ENCODE measurements at places on chromosomes 1 and 21.

- no peak for DNase-seq
Measured at GRCh38 chr1:25727088-25727487, 72.9 kb upstream of the SELENON start.

GRCh38 chr21:46399686-46400085 is 59.0 kb upstream of the DIP2A start:
- DNase-seq: no peak

DNA sequence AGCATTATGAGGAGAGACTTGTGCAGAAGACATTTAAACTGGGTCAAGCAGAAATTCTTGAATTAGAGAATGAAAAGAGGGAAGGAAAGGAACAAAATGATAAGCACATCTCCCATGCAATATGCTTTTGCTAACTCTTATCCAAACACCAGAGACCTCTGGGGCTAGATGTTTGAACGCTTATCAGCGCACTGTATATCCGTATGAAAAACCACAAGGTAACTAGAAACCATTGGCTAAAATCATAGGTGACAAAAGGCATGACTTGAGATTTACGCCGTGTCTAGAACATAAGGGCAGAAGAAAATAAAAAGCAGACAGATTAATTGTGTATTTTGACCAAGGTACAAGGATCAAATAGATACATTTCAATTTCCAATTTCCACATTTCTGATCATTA is 38.0 kb upstream of the TIAM1 start:
- no peak for DNase-seq

DNA sequence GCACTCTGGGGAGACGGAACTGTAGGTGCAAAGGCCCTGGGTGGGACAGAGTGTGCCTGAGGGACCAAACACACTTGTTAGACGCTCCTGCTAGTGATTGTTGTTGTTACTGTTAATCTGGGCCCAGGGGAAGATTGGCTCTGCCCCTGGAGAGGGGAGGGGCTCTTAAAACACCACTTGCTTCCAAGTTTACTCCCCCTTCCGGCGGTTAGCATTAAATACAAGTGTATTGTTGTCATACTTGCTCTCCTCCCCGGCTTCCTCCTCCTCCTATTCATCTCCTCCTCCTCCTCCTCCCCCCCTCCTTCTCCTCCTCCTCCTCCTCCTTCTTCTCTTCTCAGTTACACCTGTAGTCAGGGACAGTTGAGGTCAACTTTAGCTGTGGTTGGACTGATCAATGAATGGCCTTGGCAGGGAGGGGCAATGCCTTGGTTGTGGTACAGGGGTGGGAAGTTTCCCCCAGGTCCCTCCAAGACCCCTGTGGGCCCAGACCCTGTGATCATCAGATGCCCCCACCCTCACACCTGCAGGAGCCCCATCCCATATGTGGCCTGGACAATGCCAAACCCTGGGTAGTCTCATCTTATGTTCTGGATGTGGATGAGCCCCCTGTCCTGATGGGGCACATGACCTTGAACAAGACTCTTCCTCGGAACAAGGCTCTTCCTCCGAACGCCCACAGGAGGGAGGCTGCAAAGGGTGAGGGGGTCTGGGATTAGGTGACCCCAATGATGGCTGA is 217.3 kb downstream of the PTPRU start:
- DNase-seq: no peak

DNA sequence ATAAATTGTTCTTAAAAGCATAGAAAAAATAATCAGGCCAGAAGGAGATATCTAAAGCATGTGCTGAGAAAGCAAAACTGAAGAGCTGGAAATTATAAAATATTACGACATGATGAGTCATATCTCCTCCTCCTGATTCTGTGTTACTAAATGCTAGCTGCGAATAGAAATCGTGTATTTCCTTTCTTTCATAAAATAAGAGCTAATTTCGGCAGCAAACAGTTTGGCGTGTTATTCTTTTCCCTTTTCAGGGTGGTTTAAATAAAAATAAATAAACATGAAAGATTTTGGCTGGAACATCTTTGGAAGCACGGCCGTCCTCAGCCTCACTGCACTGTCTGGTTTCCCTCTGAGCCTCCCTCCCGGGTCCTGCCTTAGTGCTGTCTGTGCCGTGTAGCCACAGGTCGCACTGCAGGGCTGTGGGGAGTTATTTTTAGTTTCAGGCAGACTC is 56.0 kb downstream of the ADARB1 start:
- no peak for DNase-seq

- no peak for DNase-seq
Measured at GRCh38 chr1:241716915-241717656, 65.0 kb downstream of the WDR64 start.

DNA sequence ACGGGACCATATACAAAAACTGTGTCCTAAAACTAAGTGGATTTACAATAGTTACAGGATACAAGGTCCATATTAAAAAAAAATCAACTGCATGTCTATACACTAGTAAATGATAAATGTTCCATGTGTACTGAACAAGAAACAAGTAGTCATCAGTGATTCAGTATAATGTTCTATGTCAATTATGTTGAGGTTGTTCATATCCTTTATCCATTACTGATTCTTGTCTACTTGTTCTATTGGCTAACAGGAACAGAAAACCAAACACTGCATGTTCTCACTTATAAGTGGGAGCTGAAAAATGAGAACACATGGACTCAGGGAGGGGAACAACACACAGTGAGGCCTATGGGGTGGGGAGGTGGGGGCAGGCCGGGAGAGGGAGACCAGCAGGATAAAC is 90.5 kb downstream of the CDC42BPA start:
- no peak for DNase-seq

DNA sequence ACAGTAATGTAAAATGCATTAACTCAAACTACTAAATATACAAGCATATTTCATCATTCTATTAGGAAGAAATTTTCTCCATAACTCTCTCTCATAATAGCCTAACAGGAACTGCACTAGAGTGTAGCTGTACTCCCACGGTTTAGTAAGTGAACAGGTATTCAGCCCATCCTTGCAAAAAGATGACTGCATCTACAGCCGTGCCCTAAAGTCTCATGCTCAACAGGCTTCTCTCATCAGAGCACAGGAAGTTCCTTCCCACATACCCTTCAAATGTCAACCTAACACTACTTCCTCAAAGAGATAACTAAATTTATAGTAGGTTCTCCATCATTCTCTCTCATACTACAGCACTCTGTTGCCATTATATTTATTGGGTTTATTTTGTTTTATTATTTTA is 251.6 kb downstream of the AKT3 start:
- peak; percentile 65 for DNase-seq

DNA sequence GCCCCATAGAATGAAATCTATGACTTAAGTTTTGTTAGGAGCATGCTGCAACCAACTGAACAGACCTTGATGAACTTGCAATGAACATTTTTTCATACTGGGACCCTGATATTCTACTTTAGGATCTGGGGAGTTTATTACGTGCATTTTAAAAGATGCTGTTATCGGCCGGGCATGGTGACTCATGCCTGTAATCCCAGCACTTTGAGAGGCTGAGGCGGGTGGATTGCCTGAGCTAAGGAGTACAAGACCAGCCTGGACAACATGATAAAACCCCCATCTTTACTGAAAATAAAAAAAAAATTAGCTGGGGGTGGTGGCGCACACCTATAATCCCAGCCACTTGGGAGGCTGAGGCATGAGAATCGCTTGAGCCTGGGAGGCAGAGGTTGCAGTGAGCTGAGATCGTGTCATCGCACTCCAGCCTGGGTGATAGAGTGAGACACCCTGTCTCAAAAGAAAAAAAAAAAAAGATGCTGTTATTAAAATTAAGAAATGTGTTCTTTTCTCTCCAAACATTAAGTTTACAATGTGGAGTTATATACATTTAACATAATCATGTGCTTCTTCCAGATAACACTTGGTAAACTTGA is 7.1 kb downstream of the MPZL1 start:
- DNase-seq: no peak

DNA sequence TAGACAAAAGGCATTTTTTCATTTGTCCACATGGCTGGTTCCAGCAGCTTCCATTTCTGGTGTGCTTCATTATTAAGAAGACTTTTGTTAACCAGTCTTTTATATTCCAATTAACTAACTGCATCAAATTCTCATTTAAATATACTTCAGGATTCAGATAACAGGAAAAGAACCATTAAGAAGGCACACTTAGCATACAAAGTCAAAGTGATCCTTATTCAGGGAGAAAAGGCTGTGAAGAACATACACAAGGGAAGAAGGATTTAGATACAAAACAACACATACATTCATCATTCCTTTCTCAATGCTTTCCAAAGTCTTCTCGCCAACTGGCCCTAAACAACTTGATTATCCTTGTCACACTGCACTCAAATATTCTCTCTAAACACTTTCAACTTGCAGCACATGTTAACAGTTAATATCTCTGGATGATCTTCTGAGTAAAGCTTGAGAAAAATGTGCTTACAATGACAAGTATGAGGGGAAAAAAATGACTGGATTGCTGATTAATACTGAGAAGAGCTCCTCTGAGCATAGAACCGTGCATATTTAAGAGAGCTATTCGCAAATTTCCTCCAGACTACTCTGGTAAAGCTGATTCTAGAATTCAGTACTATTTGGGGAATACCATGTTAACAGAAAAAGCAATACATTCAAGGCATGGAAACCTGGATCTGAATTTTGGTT is 225.2 kb upstream of the TNR start:
- peak; percentile 73 for DNase-seq

- no peak for DNase-seq
Measured at GRCh38 chr1:176880955-176881595, 283.4 kb downstream of the ASTN1 start.

DNA sequence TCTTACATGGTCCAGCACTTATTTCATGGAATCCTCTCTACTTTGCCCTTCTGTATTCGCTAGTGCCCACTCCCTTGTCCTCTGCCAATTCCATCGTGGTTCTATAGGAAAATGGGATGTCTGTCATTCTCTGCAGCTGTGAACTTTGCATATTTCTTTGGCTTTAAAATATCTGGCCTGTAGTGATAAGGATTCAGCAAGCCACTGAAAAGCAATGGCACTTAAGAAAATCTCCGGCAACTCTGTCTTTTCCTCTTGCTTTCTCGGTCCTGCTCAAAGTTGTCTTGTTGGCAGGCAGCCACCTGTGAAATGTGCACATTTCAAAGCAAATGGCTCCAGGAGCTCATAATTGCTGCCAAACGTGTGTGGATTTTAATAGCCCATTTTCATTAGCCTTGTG is 91.8 kb downstream of the CHD1L start:
- DNase-seq: no peak

- DNase-seq: no peak
Measured at GRCh38 chr1:154812877-154813276, 57.2 kb downstream of the KCNN3 start.

DNA sequence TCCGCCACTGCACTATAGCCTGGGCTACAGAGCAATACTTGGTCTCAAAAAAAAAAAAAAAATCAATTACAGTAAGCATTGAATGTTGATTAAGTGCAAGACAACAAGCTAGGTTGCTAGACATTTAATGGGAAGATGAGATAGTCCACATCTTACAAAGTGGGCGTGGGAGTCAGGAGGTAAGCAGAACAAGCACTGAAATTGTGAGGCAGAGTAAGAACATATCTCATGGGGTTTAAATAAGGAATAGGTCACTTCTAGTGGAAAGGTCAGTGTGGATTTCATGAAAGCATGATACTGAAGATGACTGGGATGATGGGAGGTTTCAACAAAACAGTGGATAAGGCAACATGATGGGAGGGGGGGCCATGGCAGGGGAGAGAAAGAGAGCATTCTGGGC is 1.9 kb upstream of the OLFML2B start:
- DNase-seq: no peak

GRCh38 chr21:24076179-24076578 is 1531.1 kb downstream of the MRPL39 start:
- no peak for DNase-seq

GRCh38 chr1:156513185-156513584 is 12.6 kb upstream of the MEF2D start:
- no peak for DNase-seq

- no peak for DNase-seq
Measured at GRCh38 chr1:16018308-16018707, 465 bp upstream of the HSPB7 start.

GRCh38 chr1:58815686-58816071 is 31.8 kb upstream of the JUN start:
- no peak for DNase-seq

- no peak for DNase-seq
Measured at GRCh38 chr21:45805321-45805720, 161.8 kb downstream of the PCBP3 start.

- no peak for DNase-seq
Measured at GRCh38 chr1:232962761-232963745, 12.6 kb downstream of the NTPCR start.

DNA sequence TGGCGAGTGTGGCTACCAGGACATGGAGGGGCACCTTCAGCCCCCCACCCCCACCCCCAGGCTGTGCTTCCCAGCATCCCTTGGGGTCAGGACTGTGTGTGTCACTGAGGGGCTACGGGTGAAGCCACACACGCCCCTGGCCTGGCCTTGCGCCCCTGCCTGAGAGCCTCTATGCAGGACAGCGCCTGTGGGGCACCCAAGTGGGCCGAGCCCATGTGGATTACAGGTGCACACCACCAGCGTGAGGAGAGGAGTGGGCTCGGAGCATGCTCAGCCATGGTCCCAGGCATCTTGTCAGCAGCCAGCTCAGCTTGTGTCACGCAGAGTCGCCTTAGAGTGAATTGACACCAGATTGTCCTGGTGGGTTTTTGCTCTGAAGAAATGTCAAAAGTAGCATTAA is 27.9 kb downstream of the FAAP20 start:
- no peak for DNase-seq

DNA sequence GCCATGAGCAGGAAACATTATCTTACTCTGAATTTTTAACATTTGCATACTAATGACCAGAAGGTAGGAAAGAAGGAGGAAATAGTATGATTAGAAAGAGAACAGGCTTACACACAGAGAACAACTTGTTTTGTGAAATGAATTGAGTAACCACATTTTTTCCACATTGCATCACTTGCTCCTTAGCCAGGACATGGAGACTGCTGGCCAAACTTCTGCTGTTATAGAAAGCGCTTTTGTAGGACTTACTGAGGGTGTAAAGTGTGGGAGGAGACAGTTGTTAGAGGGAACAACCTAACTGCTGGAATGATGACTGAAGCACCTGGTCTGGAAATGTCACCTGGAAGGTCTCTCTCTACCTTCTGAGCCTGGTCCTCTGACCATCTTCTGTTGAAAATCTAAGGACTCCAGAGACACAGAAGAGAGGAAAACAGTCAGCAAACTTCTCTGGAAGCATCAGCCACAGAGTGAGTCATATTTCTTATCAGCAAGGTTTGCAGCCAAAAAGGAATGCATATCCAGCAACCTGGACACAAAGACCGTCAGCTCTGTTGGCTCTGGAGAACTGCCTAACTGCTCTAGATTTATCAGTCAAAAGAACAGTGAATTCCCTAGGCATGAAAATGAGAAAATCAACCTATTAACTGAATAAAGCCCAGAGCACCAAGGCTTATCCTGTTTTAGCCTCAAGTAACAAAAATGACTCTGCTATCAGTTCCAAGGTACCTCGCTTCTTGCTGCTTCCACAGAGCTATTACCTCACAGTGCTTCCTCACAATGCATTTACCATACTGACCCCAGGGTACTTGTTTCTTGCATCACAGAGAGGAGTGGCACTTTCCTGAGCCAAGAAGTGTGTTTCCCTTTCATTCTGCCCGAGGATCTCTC is 88.0 kb upstream of the SLFNL1 start:
- peak; percentile 67 for DNase-seq

- no peak for DNase-seq
Measured at GRCh38 chr1:43979528-43980254, 681 bp downstream of the B4GALT2 start.

- peak; percentile 12 for DNase-seq
Measured at GRCh38 chr1:52670604-52671003, 27.5 kb downstream of the COA7 start.

Measured in AG04449 (cell line).